AG10803 (cell line): ENCODE measurements at places on chromosomes 12 and 14.

DNA sequence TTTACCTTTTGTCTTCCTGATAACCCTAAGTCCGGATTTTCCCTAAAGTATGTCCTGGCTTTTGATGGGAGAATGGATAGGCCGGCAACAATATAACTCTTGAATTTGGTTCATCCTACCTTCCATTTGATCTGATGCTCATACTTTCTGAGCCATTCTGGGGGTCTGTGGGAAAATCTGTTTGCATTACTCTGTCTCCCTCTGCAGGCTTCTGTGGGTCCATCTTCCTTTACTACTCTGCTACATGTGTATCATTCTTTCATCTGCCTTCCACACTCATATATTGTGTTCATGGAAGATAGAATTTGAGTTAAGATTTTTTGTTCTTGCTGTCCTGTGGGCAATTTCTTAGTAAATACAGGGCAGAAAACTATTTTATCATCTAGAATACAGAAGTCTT, 101.5 kb downstream of the NAV3 start:
- no peak for DNase-seq

DNA sequence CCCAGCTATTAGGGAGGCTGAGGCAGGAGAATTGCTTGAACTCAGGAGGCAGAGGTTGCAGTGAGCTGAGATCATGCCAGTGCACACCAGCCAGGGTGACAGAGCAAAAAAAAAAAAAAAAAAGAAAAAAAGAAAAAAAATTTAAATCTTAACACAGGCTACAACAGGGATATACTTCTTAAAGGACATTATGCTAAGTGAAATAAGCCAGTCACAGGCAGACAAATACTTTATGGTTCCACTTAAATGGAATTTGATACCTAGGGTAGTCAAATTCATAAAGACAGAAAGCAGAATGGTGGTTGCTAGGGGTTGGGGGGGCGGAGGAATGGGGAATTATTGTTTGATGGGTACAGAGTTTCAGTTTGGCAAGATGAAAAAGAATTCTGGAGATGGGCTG, 14.8 kb upstream of the PPTC7 start:
- no peak for DNase-seq

GRCh38 chr12:116136340-116136739, 141.2 kb downstream of the MED13L start:
- DNase-seq, result peak; percentile 56

- peak; percentile 4 for DNase-seq
Measured at GRCh38 chr14:96754162-96754844, 42.9 kb upstream of the VRK1 start.

DNA sequence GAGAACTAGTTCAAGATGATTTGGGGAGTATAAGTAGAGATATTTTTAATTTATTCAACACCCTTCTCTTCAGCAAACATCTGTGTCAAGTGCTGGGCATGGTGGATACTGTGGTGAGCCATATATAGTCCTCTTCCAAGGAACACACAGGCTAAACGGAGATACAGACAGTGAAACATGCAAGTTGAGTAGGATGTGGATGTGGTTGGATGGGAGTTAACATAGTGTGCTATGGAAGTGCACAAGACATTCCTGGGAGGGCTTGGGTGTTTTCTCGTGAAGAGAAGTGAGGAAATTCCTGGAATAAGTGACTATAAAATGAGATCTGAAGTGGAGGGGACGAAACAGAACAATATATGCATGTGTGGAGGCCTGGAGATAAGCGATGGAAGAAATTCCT, 181.1 kb upstream of the NPAS3 start:
- DNase-seq, result no peak

- no peak for DNase-seq
Measured at GRCh38 chr14:98348505-98348904, 923.5 kb downstream of the BCL11B start.

GRCh38 chr12:39461059-39461458, 18.1 kb upstream of the KIF21A start:
- DNase-seq, result no peak

DNA sequence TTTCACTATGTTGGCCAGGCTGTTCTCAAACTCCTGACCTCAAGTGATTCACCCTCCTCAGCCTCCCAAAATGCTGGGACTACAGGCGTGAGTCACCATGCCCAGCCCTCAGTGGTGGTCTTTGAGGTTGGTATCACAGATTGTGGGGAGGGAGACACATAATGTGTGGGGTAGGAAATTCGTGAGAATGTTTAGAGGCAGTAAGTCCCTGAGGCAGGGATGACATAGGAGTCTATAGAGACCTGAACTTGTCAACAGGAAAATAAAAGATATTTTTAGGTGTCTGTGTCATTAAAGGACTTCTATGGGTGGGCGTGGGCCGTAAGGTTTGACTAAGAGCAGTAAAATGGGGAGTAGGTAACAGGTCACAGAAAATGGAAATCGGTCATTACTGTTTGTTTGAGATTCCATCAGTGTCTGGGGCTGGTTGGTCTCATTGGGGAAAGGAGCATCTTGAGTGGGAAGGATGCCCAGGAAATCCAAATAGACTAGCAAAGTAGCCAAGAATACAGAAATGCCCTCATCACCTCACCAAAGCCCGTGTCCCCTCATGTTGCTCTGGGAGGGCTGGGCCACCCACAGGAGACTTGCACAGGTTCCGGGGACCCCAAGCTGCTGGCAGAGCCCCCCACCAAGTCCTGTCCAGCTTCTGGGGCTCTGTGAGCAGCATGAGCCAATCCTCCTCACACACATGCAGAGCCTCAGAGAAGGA, 63.6 kb upstream of the BCL2L14 start:
- DNase-seq, result peak; percentile 39

- DNase-seq, result no peak
Measured at GRCh38 chr12:11894890-11895289, 175.8 kb upstream of the BCL2L14 start.

GRCh38 chr12:728781-729180, 23.6 kb upstream of the WNK1 start:
- DNase-seq, result no peak

GRCh38 chr12:129064209-129064855, 211.1 kb downstream of the GLT1D1 start:
- DNase-seq, result no peak

- peak; percentile 16 for DNase-seq
Measured at GRCh38 chr14:105180592-105181548, at the start of gene NUDT14. NUDT14 (minus strand) TSS chr14:105181312; CDS start chr14:105181209, 103 bp downstream.

DNA sequence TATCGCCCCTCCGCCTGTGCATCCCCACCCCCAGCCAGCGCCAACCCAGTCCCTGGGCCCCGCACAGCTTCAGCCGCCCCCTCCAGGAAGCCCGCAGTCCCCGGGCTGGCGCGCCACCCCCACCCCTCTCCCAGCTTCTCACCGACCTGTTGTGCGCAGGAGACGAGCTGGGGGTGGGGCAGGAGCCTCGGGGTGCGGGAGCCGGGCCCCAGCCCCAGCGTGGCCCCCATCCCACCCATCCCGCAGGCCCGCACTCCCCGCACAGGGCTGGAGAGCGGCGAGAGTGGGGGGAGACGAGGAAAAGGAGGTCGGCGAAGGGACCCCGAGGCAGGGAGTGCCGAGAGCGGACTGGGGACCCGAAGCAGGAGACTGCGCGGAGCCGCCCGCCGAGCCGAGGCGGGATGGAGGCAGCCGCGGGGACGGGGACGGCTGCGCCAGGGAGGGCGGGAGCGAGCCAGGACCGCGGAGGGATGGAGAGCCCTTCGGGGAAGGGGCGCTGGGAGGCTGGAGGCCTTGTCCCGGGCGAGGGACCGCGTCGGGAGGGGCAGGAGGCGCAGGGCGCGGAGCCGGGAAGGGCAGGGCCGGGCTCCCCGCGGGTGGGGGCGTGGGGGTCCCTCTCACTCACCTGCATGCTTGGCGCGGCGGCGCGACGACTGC, 498 bp downstream of the PIANP start:
- DNase-seq, result no peak

GRCh38 chr12:49428793-49429192, 61.5 kb downstream of the SPATS2 start:
- peak; percentile 54 for DNase-seq

GRCh38 chr12:120625557-120626419, 14.6 kb upstream of the CABP1 start:
- DNase-seq, result no peak

DNA sequence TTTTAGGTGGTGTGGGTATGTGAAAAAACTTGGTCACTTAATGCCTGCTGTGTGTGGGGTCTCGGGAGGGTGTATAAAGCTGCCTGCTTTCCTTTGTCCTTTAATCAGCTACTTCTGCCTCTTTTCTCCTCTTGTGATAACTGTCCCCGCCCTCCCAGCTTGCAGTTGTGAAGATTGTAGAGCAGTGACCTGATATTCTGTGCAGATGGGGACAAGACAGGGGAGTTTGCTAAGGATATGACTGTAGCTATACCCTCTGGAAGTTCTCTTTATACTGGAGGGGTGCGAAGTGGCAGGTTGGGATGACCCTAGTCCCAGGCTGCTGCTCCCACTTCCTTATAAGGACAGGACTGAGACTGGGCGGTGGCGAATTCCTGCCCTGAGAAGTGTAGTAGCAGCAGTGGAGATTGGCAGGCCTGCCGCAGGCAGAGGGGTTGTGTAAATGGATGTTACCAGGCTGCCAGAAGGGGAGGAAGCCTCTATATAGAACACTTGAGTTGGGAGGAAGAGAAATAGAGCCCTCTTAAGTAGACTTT, 835 bp downstream of the MYL6 start:
- DNase-seq, result peak; percentile 78

GRCh38 chr12:53483225-53483978, 15.9 kb downstream of the MAP3K12 start:
- DNase-seq, result no peak

DNA sequence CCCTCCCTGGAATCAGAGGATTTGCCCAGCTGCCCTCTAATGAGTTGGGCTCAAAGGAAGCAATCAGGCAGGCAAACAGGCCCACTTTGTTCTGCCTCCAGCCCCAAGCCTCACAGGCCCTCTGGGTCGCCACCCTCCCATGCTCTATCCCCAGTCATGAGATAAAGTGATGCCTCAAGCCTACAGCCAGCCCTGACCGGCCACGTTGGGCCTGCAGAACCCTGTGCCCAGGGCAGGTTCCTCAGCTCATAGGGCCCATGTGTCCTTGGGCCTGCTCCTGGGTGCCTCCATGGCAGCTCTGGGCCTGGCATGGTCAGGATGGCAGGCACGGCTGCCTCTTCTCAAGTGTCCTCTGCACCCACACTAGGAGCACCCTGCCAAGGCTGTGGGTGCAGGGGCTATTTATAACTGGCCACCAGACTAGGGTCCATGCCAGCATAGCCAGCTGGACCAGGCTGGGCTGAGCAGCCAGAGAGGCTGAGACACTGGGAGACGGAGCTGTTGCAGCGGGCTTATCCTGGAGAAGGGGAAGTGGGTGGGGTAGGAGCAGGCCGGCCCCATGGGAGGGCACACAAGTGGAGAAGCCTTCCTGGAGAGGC, 20.2 kb downstream of the HDAC7 start:
- DNase-seq, result no peak

DNA sequence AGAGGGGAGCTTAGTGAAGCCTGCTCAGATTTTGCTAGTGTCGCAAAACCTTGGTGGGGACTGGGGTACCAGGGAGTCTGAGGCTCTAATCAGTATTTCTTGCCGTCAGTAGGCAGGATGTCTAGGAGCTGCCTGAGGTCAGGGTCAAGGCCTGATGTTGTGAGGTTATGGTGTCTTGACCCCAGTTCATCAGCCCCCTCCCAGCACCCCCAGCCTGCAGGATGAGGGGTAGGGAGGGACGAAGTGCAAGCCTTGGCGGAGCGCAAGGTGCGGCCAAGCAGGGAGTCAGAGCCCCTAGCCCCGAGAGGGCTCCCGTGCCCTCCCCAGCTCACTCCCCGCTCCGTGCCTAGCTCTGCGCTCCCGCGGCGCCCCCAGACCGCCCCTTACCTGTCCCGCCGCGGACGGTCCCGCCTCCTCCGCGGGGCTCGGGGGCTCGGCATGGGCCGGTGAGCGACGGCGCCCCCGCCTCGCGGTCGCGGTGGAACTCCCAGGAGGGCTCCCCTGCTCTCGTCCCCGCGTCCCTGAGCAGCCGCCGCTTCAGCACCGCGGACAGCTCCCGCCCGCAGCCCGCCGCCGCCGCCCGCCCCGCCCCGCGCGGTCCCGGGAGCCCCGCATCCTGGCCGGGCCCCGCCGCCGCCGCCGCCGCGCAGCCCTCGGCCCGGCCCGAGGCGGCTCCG, 347 bp downstream of the SYNDIG1L start:
- no peak for DNase-seq

DNA sequence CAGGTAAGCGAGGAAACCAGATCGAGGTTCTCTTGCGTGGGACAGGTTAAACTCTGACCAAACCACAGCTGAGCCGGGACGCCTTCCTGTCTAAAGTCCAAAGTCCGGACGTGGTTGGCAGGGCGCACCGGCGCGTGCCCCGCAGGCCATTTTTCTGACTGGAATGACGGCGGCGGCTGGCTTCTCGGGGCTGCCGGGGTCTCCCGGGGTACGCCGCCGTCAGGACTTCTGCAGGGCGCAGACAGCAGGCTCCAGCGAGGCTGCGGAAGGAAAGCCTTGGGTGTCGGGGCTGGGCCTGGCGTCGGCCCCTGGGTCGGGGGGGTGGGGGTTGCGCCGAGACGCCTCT, 32.8 kb downstream of the MIA2 start:
- no peak for DNase-seq

- DNase-seq, result peak; percentile 39
Measured at GRCh38 chr12:42761601-42762350, 172.2 kb upstream of the PRICKLE1 start.

DNA sequence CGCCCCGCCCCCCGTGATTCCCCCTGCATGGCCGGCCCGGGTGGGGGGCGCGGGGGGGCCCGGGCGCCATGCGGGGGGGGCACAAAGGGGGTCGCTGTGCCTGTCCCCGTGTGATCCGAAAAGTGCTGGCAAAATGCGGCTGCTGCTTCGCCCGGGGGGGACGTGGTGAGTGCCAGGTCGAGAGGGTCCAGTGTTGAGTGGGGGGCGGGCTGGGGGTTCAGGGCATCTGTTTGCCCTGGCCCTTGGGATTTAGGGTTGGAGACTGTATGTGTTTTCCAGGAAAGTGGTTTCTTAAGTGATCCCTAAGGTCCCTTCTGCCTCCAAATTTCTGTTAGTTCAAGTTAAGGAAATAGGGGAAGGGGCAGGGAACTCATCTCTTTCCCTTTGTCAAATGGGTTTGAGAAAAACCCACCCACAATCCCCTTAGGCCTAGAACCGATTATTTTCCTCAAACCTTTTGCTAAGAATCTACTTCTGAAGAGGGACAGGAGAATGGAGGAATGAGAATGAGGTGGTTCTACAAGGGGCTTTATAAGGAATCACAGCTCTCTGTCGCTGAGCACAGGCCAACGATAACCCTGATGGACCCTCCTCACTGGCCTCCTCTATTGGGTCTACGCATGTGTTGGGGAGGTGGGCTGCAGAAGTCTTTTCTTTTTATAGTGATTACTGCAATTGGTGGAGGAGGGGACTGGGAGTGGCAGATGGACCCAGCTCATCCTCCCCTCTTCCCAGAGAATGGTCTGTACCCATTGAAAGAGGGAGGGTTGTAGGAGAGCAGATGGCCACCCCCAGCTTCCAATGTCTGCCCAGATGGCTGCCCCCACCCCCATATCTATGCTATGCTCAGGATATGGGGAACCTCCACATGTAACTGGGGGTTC, 834 bp downstream of the ARHGEF25 start:
- no peak for DNase-seq

DNA sequence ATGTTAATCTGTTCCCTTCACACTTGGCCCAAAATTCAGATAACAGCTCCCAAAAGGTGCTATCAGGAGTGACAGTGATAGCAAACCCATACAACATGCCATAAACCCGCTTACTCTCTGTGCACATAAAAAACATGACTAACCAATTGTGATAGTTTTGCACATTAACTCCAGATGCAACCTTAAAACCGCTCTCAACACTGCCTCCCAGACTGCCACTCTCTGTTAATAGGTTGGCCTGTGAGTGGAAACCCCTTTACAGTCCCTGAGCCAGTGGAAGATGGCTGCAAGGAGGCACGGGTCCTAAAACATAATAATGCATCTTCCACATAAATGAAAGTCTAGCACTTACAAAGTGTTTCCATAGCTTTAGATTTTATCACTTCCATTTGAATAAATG, 12.0 kb upstream of the TMTC1 start:
- DNase-seq, result no peak

GRCh38 chr14:65206448-65207096, 104.3 kb upstream of the MAX start:
- peak; percentile 63 for DNase-seq
